Stimulated activated CD4-positive, alpha-beta T cell treated with anti-CD3 and anti-CD28 coated beads, Interleukin-1b, Interleukin-23, amount 100 ng/mL, for 24 hours (primary cell): ENCODE measurements at places on chromosomes 11 and 22.

DNA sequence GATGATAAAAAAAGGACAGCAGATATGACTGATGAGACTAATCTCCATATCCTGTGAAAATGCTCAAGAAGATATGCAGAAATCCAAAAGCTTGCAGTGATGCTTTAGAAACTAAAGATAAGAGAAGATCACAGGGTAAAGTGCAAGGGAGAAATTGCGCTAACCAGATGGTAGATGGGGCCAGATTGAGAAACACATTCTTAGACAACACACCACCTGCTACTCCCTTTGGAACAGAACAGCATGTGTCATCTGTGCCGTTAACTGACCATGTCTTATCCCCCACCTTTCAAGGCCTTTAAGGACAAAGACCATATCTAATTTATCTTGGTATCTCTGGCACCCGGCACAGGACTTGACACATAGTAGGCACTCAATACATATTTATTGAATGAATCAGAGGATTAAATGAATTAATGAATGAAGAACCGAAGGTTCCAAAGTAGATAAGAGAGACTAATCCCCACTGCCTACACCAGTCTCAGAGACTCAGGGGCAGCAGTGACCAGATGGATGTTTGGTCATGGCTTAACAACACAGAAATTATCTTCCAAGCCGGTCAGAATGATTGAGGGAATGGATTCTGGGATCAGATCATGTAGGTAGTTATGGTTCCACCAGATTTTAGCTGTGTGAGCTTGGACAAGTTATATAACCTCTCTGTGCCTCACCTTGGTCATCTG, 12.3 kb upstream of the P2RY2 start:
- no peak for DNase-seq

DNA sequence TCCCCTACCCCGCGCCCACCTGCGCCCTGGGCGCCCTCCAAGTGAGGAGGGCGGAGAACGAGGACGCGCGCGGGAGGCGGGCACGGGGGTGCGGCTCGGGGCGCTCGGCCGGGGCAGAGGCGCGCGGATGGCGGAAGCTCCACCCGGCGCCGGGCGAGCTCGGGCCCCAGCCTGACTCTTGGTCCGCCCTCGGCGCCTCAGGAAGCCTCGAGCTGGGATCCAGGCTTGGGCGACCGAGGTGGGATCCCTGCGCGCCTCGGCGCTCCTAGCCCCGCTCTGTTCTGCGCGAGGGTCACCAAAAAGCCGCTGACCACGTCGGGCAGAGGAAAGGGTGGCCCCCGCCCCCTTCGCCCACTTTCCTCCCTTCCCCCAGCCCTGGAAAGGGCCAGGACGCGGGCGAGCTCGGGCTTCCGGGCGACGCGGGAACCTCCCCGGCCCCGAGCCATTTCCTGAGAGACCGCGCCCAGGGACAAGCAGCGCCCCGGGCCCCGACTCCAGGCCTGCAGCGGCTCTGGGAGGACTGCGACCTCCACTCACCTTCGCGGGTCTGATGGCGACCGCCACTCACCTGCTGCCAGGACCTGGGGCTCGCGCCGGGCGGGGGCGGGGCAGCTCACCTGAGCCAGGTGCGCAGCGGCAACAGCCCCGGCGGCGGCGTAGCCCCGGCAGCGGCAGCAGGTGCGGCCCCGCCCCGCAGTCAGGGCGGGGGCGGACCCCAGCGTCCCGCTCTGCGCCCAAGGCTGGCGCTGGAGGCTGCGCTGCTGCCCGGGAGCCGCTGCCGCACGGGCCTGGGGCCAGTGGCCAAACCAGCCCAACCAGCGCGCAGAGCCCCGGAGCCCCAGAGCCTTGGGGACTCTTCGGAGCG, 2.2 kb upstream of the SIGIRR start:
- DNase-seq: no peak

DNA sequence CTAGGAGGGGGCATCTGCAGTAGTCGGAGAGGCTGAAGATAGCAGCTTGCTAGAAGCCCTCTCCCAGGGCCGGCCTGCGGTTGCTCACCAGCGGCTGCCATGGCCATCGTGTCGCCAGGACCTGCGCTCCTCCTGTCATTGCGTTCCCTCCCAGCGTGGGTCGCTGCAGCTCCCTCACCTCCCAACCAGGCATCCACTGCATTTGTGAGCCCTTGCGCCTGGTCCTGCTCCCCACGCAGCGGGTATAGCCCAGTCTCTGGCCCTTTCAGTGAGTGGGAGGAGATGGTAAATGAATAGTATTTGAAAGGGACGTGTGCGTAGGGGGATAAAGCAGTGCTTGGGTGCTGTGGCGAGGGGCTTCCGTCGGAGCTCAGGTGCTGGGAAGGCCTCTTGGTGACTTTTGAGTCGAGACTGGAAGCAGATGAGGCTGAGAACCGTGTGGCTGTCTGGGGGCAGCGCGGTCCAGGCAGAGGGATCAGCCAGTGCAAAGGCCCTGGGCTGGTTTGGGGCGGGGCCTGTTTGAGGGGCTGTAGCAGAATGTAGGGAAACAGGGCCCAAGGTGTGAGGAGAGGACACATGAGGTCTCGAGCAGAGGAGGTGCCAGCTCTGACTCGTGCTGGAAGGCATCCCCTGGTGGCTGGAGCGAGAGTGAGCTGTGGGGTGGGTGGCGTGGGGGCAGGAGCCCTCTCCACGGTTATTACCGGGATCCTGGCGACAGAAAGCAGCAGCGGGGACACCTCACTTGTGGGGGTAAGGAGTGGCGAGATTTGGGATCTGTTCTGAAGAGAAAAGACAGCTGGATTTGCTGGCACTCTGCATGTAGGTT, 39.3 kb downstream of the LRP5 start:
- no peak for DNase-seq

DNA sequence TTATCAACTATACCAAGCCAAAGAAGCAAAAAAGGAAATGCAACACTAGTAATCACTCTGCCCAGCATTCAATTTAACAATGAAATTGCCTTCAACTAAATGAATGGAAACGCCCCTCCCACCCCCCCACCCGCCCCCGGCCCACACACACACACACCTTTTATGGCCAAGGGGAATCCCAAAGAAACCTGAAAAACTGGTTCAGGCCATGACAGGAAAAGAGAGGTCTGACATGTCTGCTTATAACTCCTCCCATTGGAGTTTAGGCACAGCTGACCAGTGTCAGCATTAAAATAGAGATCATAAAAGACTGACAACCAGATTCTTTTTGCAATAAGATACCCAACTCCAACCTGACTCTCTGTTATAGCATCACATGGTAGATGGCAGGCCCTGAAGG, 42.6 kb downstream of the ACER3 start:
- no peak for DNase-seq

- DNase-seq: peak; percentile 1
Observed at GRCh38 chr11:27183672-27184457, 143.2 kb downstream of the BBOX1 start.

DNA sequence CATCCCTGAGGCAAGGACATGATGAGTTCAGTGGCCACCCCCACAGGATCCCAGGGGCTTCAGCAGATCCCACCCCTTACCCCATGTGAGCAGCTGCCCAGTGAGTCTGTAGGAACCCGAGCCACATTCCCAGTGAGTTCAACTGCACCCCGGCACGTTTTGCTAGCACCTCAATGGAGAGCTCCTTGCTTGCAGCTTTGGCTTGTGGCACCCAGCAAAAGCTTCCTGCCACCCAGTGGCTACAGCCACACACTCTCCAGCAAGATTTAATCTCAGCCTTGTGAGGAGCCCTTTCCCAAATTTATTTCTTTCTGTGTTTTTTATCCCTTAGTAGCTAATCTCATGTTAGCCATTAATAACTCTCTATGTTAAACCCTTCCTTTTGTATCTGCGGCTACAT, 4.0 kb downstream of the SAA1 start:
- no peak for DNase-seq

DNA sequence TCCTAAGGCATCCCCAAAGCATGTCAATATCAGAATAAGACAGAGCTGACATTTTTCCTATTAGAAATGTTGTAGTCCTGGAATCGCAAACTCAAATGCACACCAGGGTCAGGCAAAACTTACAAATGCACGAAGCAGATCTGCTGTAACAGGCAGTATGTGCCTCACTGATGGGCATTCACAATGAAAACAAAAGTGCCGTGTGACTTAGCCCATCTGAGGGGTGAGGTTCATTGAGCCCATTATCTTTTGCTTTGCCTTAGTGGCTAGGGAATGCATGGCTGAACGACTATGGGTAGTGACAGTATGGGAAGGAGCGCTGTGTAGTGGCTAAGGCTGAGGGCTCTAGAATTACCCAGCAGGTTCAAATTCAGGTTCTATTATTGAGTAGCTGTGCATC, 43.1 kb upstream of the RASSF10 start:
- DNase-seq: no peak

DNA sequence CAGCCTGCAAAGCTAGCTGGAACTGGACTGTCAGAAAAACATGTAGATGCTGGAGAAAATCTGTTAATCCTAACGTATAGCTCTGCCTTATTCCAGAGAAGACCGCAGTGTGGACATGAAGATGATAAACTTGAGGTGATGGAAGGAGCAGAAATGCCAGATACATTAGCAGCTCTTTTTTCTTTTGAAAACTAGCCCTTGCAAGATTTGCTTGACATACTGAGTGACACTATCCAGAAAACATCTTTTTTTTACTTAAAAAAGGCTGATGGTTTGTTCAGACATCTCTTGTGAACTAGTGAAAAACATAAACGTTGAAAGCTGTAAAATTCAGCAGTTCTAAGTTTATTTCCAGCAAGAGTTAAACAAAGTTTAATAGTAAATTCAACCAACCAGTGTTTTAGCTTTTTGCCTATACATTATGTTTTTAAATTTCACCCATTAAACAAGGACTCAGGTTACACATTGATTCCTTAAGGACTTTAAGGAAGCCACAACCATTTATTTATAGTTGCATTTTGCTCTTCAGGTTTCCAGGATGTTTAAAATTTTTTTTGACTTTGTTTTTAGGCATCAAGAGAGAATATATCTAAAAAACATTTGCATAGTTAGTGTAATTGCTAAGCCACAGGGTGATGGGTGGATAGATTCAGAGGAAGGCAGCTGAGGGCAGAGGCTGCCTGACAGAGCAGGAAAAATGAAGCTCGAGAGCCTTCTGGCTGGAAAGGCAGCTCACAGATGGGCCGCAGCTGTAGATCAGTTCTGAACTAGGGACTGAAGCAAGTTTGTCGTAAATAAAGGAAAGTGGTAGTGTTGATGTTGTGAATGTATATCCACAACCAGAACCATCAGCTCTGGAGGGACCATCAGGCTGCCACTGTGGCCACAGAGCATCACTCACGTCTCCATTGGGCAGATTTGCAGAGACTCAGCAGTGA, 9.5 kb downstream of the SNAP29 start:
- no peak for DNase-seq

GRCh38 chr11:9606809-9607510, 33.5 kb downstream of the WEE1 start:
- DNase-seq: no peak

DNA sequence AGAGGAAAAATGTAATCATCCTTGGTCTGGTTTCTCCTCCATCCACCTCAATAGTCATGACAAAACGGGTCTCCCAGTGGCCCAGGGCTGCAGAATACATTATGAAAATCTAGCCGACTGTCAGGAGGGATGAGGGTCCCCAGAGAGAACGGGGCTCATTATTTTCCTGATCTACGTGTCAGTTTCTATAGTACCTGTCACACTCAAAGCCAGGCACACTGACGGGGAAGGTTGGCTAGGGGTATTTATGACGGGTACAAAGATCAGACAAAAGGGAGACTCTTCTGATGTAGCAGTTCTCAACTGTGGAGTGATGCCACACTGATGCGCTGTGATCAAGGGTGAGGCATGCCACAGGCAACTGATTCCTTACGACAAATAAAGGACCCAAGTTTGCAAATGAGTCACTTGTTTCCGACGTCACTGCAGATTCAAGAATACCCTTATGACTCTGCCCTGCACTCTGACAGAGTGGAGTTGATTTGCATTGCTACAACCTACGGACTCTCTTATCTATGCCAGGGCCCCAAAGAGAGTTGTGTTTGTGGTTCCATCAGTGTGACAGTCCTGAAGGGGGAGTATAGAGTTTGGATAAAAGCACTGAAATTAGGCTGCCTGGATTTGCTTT, 188.2 kb upstream of the TBCEL start:
- DNase-seq: peak; percentile 36

GRCh38 chr11:63375434-63375833, 5.8 kb downstream of the SLC22A9 start:
- DNase-seq: no peak

GRCh38 chr11:132073787-132074186, 703.4 kb downstream of the NTM start:
- no peak for DNase-seq

DNA sequence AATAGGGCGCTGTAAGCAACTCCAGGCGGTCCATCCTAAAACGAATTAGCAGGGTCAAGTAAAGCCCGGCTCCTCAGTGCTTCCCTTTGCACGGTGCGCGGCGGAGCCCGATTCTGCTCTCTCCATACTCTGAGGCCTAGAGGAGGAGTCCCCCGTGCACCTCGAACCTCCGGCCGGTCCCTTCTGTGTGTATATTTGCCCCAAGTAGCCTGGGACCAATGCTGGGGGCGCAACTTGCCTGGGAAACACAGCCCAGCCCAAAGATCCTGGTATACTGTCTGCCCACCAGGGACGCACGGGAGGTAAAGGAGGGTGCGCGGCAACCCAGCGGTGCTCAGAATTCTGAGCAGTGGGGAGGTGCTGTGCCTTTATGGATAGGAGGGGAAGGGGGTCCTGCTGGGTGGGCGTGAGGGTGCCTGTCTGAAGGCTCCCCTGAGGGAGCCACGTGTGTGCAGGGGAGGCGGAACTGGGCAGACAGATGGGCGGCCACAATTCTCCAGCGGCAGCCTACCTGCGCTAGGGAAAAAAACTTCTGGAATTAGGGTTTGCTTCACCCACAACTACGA, 4.8 kb upstream of the TBX1 start:
- no peak for DNase-seq

DNA sequence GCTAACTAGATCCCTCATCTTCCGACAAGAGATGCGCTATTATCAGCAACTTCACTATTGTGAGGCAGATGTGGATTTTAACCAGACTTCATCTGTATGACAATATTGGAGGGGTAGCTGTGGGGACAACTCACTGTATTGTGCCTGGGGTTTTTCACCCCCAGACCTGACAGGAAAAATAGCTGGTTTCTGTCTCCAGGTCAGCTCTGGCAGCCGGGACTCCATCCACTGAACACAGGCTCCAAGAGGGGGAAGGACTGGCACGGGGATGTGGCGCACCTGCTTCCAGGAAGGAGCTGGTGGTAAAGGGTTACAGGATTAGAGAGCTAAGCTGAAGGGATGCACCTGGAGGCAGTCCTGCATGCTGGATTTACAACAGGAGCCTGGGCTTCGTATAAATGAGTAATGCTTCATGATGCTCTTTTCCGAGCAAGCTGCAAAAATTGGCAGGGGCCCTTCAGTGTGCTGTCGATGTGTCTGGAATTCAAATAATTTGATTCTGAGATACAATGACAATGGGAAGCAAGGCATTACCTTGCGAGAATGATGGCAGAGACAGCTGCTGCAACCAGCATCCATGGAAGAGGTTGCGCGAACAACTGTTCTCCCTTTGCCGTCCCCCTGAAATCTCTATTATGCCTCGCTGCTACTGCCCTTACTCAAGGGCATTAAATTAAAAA, 49.5 kb downstream of the LMO2 start:
- DNase-seq: no peak

- DNase-seq: no peak
Observed at GRCh38 chr22:28231441-28231840, 312.4 kb upstream of the PITPNB start.
